Uterus (tissue), 4 donors: ENCODE measurements at places on chromosomes 16 and 17. TPM values are rescaled to one million over a fixed set of nuclear protein-coding genes. Genes with fewer than 3 reads are reported as not detected.

DNA sequence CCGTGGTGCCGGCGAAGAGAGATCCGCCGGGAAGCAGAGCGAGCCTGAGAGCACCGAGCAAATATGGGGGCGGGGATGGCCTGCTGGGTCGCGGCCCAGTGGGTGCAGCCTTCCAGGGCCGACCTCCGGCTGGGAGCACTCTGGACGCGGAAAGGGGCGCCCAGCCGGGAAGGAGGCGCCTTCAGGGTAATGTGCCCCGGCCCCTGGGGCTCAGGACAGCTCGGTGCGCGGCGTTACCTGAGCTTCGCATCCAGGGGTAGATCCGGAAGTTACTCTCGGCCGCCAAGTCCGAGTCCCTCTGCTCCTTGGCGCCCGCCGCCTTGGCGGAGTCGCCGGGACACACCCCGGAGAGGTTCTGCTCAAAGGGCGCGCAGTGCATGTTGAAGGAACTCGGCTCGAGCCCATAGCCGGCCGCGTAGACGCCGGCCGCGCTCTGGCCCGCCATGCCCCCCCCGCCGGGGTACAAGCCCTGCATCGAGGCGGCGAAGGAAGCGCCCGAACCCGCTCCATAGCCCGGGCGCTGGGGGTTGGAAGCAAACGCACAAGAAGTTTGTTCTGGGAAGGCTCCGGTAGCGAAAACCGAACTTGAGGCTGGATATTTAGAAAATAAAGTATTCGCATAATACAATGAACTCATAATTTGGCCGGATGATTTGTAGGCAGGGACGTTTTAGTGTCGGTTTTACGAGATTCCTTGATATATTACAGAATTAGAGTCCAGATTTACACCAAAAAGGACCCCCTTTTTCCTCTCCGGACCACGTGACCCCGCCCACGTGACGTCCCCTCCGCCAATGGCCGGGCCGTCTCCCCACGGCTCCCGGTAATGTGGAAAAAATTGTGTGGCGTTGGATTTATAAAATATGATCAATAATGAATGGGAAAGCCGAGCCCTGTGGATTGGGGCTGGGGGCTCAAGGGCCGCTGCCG lies at the start of gene HOXB7:
TSS of gene HOXB7 (minus strand) at position 736 of the 930 bp plus-strand sequence. CDS start at position 637, 99 bp downstream.
- peak within 1 kb of the TSS; percentile 42 for H3K4me3 ChIP-seq
- no peaks in the 10 kb centered on the region for H3K36me3 ChIP-seq
- no peak for DNase-seq
- peaks cover 35% of the 10 kb centered on the region for H3K27me3 ChIP-seq
- peak within 1 kb of the TSS; percentile 43 for H3K27ac ChIP-seq

- no peaks in the 10 kb centered on the region for H3K4me1 ChIP-seq
- no peaks in the 10 kb centered on the region for H3K27me3 ChIP-seq
- no peak for DNase-seq
Measured at GRCh38 chr17:40175928-40176753, 1.1 kb upstream of the RAPGEFL1 start.

Gene CACNG4
- total RNA-seq: 0.26 TPM

- H3K36me3 ChIP-seq: no peaks in the 10 kb centered on the region
- no peak overlapping the region for H3K27ac ChIP-seq
- no peaks in the 10 kb centered on the region for H3K4me1 ChIP-seq
- H3K27me3 ChIP-seq: no peaks in the 10 kb centered on the region
Measured at GRCh38 chr17:81944858-81945257, 2.2 kb downstream of the MYADML2 start.

DNA sequence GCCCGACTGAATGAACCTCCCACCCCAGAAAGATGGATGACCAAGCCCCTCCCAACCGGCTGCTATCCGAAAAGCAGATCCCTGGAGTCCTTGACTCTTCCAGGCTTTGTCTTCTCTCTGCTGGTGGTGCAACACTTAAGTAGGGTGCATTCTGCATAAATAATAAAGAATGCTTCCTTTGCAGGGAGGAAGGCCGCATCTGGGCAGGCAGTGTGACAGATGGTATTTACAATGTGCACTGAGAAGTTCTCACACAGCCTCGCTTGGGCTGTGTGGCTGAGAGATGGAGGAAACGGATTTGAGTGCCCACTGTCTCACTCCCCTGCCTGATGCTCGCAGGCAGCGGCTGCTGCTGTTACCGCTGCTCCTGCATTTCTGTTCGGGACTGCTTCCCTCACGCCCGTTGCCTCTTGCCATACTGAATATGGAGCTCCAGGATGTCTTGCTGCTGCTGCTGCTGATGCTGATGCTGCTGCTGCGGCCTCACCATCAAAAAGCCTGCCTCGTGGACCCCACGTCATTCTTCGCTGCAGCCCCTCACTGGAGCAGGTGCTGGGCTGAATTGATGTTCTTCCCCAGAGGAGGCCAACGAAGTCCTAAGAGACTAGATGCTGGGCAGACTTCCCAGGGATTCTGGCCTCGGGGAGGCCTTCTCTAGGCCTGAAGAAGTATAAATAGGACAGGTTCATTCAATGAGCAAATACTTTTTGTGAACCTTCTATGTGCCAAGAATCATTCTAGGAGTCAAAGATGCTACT lies 7.1 kb upstream of the RHBDL3 start:
- DNase-seq: no peak
- no peak overlapping the region for H3K4me3 ChIP-seq
- no peak overlapping the region for H3K27ac ChIP-seq
- H3K27me3 ChIP-seq: no peaks in the 10 kb centered on the region

DNA sequence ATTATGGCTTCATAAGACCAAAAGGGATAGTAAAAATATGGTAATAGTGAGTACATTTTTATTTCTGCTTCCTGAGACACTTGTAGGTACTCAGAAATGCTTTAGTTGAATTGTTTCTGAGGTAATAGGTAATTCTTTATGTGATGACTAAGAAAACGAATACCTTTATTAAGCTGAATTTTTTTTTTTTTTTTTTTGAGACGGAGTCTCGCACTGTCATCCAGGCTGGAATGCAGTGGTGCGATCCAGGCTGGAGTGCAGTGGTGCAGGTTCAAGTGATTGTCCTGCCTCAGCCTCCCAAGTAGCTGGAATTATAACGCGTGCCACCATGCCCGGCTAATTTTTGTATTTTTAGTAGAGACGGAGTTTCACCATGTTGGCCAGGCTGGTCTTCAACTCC lies 1.9 kb downstream of the RAD51C start:
- DNase-seq: no peak
- no peaks in the 10 kb centered on the region for H3K27me3 ChIP-seq
- no peaks in the 10 kb centered on the region for H3K4me1 ChIP-seq
- no peaks in the 10 kb centered on the region for H3K36me3 ChIP-seq
- no peak overlapping the region for H3K27ac ChIP-seq
- H3K4me3 ChIP-seq: no peak overlapping the region

GRCh38 chr16:11402745-11403533 lies 57.7 kb downstream of the RMI2 start:
- H3K36me3 ChIP-seq: no peaks in the 10 kb centered on the region
- no peak for DNase-seq
- no peak overlapping the region for H3K27ac ChIP-seq
- no peak overlapping the region for H3K4me3 ChIP-seq

Gene HIGD1B
- not detected for total RNA-seq

DNA sequence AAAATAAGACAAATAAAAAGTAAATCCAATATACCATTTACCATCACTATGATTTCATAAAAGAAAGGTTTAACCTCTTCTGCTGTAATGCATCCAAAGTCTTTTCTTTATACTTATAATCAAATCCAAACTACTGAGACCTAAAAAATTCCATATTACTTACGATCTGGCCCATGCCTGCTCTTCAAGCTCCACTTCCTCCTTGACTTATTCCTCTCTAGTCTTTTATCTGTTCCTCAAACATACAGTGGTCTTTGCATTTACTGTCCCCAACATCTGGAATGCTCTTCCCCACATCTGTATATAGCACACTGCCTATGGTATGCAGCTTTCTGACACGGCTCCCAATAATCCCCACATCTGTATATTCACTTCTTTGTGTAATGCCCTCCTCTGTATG lies 33.8 kb downstream of the PCTP start:
- H3K4me3 ChIP-seq: no peak overlapping the region
- H3K27ac ChIP-seq: no peak overlapping the region
- H3K36me3 ChIP-seq: no peaks in the 10 kb centered on the region
- H3K4me1 ChIP-seq: no peaks in the 10 kb centered on the region
- no peak for DNase-seq
- H3K27me3 ChIP-seq: no peaks in the 10 kb centered on the region

DNA sequence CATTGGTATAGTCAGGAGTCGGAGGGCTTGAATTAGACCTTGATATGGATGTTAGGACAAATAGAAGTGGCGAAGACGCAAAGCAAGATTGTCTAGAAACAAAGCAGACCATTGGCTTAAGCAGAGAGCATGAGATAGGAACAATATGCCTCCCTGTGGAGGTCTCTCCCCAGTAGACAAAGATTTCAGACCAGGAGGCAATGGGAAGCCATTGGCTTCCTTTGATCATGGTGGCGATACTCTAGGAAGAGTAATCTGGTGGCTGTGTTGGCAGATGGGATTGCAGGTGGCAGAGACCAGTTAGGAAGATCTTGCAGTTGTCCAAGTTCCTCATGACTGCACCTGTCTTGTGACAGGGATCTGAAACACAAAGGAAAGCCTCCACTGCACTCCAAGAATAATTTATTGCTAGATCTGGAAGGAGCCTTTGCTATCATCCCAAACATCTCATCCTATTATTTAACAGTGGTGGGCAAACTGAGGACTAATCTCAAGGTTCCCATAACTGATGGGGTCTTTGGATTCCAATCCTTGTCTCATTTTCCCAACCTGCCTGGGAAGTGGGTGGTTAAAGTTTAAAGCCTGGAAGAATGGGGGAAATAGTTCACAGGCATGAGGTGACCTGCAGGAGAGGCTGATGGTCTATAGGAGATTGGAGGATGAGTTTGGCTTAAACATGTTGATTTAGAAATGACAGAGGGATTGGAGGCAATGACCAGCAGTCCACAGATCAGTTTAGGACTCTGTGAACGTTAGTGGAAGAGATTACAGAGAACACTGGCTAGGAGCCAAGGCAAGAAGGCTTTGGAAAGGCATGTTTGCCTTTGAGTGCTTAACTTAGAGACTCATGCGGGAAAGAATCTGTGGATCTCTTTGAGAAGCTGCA lies 37.0 kb downstream of the HLF start:
- no peaks in the 10 kb centered on the region for H3K4me1 ChIP-seq
- H3K27me3 ChIP-seq: no peaks in the 10 kb centered on the region
- no peak for DNase-seq
- H3K4me3 ChIP-seq: no peak overlapping the region

DNA sequence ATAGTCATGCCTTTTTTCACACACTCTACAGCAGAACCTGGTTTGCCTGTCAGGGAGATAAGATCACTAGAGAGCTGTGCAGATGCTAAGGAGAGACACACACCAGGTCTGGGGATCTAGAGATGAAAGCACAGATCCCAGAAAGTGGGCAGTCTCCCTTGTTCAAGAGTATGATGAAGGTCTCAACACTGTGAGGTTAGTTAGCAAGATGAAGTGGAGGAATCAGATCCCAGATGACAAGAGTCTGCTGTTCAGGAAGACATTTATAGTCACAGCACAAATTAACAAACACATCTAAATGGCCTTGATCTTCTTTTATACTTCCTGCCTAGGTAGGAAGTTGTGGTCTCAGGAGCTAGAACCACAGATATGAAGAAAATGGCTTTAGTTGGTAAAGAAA lies 23.4 kb upstream of the SKAP1 start:
- no peaks in the 10 kb centered on the region for H3K4me1 ChIP-seq
- no peak overlapping the region for H3K4me3 ChIP-seq
- H3K27me3 ChIP-seq: no peaks in the 10 kb centered on the region
- H3K36me3 ChIP-seq: no peaks in the 10 kb centered on the region
- DNase-seq: no peak

- H3K27me3 ChIP-seq: no peaks in the 10 kb centered on the region
- no peaks in the 10 kb centered on the region for H3K36me3 ChIP-seq
- DNase-seq: no peak
- no peaks in the 10 kb centered on the region for H3K4me1 ChIP-seq
- H3K4me3 ChIP-seq: no peak overlapping the region
Measured at GRCh38 chr17:77045441-77046041, 95.2 kb upstream of the SEC14L1 start.

DNA sequence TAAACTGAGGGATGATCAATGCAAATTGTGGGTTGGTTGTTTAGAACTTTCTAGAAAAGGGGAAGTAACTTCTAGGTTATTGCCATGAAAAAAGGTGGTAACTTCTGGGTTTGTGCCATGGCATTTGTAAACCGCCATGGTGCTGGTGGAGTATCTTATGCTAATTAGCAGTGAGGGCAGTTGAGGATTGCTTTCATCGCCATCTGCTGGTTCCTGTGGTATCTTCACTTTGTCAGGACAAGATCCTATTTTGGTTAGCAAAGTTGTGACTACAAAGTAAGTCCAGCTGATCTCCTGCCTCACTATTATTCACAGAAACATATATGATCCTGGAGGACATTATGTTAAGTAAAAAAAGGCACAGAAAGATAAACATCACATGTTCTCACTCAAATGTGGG lies 1332.3 kb downstream of the CDH11 start:
- no peak overlapping the region for H3K4me3 ChIP-seq
- no peaks in the 10 kb centered on the region for H3K36me3 ChIP-seq
- no peak overlapping the region for H3K27ac ChIP-seq
- DNase-seq: no peak
- H3K4me1 ChIP-seq: no peaks in the 10 kb centered on the region

GRCh38 chr17:64063766-64064224 lies 43.4 kb upstream of the ICAM2 start:
- H3K36me3 ChIP-seq: no peaks in the 10 kb centered on the region
- no peaks in the 10 kb centered on the region for H3K4me1 ChIP-seq
- H3K27ac ChIP-seq: no peak overlapping the region
- no peaks in the 10 kb centered on the region for H3K27me3 ChIP-seq
- H3K4me3 ChIP-seq: no peak overlapping the region

- peak overlapping the region; percentile 57 for H3K4me3 ChIP-seq
- H3K4me1 ChIP-seq: peaks cover 20% of the 10 kb centered on the region
- no peaks in the 10 kb centered on the region for H3K36me3 ChIP-seq
- H3K27me3 ChIP-seq: no peaks in the 10 kb centered on the region
- peak; percentile 49 for DNase-seq
Measured at GRCh38 chr16:30958175-30959079, 873 bp downstream of the SETD1A start.

DNA sequence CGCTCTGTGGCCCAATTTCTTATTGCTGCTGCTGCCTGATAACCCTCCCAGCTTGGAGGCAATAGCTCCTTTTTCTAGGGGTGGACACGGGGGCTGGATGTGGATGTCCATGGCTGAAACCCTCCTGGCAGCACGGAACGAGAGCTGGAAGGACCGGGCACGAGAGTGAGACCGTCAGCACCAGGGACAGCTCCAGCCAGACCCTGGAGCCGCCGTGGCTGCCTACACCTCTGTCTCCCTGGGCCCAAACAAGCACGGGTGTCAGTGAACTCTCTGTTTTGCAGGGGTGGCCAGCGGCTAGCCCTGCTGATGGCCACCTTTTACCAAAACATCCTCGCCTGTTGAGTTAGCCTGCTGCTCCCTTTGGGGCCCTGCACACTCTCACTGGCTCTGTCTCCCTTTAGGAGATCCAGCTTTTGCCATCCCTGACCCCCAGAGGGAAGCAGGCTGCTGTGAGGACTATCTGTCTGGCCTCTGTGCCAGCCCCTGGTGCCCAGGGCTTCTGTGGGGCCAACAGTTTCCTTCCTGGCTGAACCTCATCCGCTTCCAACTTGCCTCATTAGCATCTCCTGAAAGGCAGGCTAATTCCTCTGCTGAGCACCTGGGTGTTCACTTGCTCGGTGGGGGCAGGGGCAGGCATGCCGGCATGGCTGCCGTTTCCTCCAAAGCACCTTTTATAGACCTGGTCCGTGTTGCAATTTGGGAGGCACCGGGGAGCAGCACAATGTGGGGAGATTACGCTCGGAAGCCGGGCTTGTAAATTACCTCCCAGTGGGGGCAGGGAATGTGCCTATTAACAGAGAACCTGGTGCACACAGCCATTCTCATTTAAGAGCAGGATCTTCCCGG lies 118.1 kb downstream of the ENGASE start:
- no peak overlapping the region for H3K27ac ChIP-seq
- no peaks in the 10 kb centered on the region for H3K36me3 ChIP-seq
- H3K27me3 ChIP-seq: no peaks in the 10 kb centered on the region
- H3K4me3 ChIP-seq: no peak overlapping the region
- no peak for DNase-seq
